ENCODE measurements at places on chromosomes 7 and 10.

- no peak for DNase-seq
Measured at GRCh38 chr7:131095346-131095745, 232.3 kb upstream of the MKLN1 start.

- DNase-seq: no peak
Measured at GRCh38 chr7:46157404-46157803, 236.3 kb upstream of the IGFBP3 start.

GRCh38 chr7:20013536-20013935, 203.6 kb downstream of the MACC1 start:
- no peak for DNase-seq

- DNase-seq: peak; percentile 27
Measured at GRCh38 chr7:143381427-143382125, 431 bp downstream of the ZYX start.

DNA sequence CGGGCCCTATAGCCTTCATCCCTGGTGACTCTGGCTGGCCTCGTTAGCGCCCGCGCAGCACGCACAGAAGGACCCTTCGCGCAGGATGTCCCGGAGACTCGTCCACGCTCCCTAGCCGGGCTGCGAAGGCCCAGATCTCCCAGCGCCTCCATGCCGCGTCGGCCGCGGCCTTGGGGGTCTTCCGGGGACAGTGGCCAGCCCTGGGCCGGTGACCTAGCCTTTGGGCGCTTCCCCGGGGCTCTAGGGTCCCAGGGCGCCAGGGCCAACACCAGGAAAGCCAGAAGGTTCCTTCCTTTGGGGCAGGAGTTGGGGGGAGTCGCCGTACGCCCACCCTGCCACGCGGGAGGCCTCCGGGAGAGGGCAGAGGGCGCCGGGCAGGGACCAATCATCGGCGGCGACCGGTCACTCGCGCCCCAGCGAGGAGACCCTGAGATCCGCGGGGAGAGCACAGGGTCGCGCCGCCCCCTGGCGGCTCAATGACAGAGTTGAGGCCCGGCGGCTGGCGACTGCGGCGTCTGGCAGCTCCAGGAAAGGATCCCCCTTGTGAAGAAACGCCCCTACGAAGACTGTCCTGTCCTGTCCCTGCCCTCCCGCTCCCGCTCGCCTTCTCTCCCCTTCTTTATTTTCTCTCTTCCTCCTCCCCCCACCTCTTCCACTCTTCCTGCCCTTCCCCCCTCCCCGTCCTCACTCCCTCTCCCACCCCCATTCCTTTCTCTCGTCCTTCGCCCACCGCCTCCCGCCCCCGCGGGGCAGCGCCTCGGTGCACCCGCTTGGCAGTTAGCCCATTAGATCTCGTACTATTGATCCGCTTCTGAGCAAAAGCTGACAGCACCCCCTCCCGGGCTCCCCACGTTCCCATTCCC, 62.3 kb upstream of the LBX1 start:
- DNase-seq: no peak

DNA sequence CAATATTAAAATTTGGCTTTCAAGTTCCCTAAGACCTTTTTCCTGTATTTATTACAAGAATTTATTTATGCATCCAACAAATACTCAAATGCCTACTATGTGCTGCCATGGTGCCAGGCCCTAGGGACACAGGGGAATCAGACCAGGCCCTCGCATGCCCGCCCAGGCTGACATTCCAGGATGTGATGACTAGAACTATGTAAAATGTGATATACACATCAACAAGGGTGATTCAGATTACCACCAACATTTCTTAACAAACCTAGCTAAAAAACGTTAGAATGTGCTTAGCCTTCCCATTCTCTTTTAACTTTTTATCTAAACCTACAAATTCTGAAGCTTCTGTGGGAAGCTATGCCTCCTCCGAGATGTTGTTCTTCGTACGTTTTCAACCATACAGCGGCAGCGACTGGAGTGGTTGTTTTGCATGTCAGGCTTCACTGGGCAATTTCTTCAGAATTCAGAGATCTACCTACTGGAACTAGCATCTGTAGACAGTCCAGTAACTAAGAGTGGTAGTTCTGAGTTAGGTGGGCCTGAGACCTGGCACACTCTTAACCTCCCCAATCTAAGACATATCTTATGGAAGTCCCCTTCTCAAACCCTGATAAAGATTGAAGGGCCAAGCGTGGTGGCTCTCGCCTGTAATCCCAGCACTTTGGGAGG, 22.1 kb downstream of the GNA12 start:
- DNase-seq: peak; percentile 50

DNA sequence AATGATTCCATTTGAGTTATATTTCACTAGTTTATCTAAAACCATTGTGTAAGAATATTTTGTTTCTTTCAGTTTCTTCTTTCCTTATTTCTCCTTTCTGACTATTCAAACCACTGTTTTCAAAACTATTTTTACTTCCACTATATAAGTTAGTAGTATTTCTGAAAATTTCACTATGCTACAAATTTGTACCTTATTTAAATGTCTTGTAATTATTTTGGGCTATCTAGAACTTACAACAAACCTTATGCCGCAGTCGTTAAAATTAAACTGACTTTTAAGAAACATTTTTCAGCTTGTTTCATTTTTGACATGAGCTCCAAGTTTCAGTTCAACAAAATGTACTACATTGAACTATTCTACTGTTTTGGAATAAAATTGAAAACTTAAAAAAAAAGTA, 1.8 kb downstream of the TFEC start:
- no peak for DNase-seq

- DNase-seq: no peak
Measured at GRCh38 chr7:148374396-148375259, 215.9 kb upstream of the C7orf33 start.

DNA sequence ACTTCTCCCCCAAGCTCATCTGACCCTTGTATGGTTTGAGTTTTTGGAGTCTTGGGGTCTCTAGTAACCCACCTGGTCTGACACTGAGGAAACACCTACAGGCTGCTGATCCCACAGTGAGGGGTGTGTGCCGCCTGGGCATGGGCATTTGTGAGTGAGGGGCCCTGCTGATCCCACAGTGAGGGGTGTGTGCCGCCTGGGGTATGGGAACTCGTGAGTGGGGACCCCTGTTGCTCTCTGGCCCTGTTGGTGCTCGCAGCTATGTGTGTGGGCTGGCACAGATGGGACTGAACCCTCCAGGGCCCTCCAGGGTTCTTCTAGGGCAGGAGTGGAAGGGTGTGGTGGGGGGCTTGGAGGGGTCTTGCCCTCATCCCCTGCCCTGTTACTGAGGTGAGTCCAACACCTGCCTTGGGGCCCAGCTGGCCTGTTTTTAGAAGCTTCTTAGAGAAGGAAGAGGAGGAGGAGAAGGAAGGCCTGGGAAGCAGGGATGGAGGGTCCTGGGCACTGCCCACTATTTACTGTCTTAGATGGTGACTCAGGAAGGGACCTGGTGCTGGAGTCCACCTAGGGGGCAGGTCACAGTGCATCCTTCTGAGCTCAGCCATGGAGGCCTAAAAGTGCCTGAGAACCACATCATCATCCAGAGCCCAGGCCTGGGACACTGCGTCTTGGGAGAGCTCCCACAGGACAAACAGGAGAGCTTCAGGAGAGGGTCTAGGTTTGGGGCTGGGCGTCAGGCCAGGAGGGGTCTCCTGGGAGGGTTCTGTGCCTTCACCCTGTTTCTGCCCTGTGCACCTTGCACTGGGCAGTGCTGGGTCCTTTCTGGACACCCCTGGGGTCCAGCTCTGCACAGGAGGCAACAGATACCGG, 36.2 kb upstream of the ZNF716 start:
- no peak for DNase-seq

GRCh38 chr10:47041396-47042198, 130.4 kb downstream of the PTPN20 start:
- no peak for DNase-seq

GRCh38 chr10:26879744-26880143, 19.0 kb upstream of the ABI1 start:
- DNase-seq: no peak

DNA sequence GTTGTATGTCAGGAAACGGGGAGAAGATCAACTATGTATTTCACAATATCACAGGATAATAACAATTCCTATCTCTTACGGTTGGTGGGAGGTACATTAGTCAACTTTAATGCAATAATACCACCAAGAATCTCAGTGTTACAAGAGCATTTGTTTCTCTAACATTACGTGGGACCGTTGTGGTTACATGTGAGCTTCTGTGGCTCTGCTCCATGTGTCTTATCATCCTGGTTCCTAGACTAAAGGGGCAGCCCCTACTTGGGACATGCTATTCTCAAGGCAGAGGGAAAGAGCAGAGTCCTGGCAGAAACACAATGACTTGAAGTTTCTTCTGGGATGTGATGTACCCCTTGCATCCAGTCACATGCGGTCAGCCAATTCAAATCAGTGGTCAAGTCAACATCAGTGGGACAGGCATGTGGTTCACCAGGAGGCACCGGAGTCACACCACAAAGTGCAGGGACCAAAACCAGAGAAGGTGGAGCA, 2.5 kb upstream of the ZNF22 start:
- no peak for DNase-seq
